ENCODE measurements at places on chromosomes 12 and 14.
A peak's percentile ranks its signal among the peaks of the same experiment; 100 is the strongest.

GRCh38 chr14:34710006-34710405 lies 4.4 kb downstream of the CFL2 start:
- no peak for DNase-seq

DNA sequence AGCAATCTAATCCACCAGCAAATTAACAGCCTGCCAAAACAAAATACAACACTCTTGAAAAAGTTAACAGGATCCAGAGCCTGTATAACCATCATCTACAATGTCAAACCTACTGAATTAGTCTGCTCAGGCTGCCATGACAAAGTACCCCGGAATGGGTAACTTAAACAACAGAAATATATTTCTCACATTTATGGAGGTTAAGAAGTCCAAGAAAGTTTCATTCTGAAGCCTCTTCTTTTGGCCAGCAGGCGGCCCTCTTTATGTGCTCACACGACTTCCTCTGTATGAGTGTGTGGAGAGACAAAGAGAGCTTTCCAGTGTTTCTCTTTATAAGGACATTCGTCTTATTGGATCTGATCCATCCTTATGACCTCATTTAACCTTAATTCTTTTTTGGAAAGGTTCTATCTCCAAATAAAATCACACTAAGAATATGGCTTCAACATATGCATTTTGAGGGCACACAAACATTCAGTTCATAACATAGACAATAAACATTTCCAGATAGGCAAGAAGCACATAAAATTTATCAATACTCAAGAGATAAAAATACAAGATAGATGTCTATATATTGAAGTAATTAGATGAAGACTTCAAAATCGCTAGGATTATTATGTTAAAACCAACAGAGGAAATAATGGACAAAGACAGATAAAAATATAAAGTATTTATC lies 5.9 kb upstream of the RERG start:
- DNase-seq = peak; percentile 68

- DNase-seq = no peak
Observed at GRCh38 chr12:6231359-6232268, 31.4 kb downstream of the CD9 start.

- DNase-seq = no peak
Observed at GRCh38 chr14:65866448-65866847, 453.9 kb downstream of the FUT8 start.

GRCh38 chr12:62075870-62076269 lies 184.3 kb upstream of the USP15 start:
- DNase-seq = no peak

DNA sequence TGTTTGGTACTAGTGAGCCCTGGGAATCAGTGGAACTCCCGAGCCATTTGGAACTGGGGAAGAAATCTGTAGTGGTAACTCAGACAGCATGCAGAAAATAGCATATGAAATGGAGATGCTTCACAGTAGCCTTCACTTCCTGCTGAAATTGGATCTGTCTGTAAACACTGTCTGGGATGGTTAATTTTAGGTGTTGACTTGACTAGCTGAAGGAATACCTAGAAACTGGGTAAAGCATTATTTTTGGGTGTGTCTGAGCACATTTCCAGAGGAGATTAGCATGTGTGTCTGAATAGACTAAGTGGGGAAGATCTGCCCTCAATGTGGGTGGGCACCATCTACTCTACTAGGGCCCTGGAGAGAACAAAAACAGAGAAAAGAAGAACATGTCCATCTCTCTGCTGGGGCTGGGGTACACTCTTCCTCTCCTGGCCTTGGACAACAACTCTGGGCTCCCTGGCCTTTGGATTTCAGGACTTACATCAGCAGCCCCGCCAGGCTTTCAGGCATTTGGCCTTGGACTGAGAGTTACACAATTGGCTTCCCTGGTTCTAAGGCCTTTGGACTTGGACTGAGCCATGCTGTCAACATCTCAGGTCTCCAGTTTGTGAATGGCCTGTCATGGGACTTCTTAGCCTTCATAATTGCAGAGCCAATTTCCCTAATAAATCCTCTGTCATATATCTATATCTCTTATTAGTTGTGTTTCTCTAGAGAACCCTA lies 14.0 kb upstream of the CRADD start:
- no peak for DNase-seq

DNA sequence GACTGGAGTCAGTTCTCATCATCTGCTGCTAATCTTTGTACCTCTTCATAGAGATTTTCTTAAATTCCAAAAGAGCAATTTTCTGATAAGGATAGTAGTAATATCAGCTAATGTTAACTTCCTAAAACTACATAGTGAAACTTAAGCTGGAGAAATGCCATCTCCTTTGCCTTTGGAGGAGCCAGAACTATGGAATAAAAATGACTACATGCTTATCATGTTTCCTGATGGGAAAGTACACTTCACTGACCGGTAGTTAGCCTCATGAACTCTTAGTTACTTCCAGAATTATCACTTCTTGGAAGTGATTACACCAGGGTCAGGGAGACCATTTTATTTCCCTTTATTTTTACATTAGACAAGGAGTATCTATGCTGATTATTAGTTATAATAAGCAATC lies 1222.1 kb upstream of the TMEM132C start:
- DNase-seq = no peak

DNA sequence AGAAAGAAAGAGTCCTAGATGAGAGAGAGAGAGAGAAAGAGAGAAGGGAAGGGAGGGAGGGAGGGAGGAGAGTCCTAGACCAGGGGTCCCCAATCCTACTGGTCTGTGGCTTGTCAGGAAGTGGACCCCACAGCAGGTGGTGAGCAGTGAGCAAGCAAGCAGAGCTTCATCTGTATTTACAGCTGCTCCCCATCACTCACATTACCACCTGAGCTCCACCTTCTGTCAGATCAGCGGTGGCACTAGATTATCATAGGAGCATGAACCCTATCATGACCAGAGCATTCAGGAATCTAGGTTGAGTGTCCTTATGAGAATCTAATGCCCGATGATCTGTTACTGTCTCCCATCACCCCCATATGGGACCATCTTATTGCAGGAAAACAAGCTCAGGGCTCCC lies 39.2 kb upstream of the AMN1 start:
- DNase-seq = no peak

- no peak for DNase-seq
Observed at GRCh38 chr12:12804432-12804886, 8.7 kb upstream of the DDX47 start.

- no peak for DNase-seq
Observed at GRCh38 chr14:60972295-60972694, 8.6 kb downstream of the TRMT5 start.

DNA sequence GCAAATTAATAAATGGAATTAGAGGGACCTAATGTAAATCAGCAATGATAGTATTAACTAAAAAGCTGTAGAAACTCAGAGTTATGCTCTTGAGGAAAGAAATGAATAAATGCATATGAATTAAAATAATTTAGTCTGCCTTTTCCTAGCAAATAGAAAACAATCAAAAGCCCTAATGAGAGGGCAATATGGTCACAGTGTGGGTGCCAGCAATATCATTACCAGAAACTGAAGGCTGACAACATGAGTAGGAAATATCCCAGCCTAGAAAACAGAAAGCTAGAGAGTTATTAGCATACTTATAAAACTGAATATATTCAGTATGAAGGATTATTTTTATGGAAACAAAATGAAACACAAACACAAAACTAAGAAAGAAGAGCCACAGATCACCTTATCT lies 987.5 kb upstream of the SEL1L start:
- no peak for DNase-seq

- no peak for DNase-seq
Observed at GRCh38 chr12:113852695-113853490, 113.2 kb downstream of the RBM19 start.

DNA sequence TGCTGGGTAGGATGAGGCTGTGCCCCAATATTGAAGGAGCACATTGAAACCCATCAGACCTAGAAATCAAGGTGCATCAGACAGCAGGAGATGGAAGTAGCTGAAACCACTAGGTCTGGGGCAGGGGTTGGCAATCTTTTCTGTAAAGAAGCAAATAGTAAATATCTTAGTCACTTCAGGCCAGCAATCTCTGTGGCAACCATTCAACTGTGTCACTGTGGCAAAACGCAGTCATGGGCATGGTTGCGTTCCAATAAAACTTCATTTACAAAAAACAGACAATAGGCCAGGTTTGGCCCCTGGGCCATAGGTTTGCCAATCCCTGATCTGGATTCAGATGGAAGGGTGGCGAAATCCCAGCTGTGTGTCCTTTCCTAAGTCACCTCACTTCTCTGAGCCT lies 397.3 kb downstream of the MED13L start:
- no peak for DNase-seq

DNA sequence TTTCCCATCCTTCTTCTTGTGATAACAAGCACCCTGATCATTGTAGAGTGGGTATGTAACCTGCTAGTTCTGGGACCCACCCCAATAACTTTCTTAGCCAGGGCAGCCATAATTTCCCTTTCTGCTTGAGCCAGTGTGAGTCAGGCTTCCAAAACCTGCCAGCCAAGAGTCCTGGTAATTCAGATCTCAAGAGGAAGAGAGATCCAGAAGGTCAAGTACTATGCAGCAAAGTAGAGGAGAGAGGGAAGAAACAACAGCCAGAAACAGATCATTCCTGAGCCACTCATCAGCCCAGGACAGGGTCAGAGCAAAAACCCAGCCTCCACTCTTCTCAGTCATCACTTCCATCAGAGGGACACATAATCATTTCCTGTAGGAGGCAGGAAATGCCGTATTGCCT lies 182.0 kb downstream of the DICER1 start:
- DNase-seq = no peak

DNA sequence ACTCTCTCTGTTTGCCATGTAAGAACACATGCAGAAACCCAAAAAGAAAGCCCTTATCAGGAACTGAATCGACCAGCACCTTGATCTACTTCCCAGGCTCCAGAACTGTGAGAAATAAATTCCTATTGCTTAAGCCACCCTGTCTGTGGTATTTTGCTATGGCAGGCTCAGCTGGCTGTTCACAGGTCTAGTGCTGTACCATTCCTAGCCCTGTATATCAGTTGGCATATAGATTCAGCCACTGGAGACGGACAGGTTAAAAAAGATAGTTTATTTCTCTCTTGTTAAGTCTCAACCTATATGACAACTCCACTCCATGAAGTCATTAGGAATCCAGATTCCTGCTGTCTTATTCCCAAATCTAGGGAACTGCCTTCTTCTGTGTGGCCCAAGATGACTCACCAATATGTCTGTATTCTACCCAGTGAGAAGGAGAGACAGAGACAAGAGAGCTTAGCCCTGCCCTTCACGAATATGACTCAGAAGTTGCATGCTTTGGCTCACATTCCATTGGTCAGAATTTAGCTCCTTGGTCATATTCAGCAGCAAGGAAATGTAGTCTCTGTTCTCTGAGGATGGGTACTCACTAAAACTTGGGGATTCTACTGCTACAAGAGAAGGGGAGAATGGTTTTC lies 57.0 kb downstream of the PLEKHG7 start:
- no peak for DNase-seq

- no peak for DNase-seq
Observed at GRCh38 chr12:52066346-52067080, 3.3 kb upstream of the ATG101 start.

DNA sequence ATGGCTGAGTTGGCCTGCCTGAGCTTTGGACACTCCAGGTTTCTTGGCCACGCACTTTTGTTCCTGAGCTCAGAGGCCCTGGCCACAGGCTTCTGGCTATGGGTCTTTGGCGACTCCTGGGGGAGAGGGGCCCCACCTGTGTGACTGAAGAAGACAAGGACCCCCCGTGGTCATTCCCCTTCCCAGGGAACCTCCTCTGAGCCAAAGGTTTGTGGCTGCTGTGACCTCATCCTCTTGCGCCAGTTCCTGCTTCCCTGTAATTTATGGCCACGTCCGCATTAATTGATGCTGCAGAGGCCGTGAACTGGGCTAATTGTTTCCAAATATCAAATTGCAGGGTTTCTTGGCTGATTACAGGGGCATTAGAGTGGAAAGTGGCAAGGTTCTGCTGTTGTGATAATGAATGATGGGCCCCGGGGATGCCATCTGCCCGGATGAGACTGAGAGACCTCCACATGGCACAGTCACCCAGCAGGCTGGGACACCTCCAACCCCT lies 27.6 kb upstream of the NOS1 start:
- DNase-seq = no peak

DNA sequence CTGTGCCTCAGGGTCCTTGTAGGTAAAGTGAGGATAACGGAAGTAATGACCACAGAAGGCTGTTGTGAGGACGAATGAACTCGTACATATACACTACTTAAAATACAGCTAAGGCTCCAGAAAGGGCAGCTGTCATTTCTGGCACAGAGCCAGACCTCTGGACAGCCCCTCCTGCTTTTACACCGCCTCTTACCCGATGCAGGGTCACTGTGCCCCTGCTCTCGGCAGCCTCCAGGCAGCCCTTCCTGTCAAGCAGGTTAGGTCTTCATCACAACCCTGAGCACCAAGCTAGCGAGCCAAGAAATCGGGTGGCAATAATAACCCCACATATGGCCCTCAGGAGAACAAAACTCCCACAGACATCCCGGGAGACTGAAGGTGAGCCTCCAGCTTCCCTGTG lies 8.5 kb downstream of the TMEM229B start:
- no peak for DNase-seq

- no peak for DNase-seq
Observed at GRCh38 chr14:104512061-104512460, 67.5 kb upstream of the C14orf180 start.

DNA sequence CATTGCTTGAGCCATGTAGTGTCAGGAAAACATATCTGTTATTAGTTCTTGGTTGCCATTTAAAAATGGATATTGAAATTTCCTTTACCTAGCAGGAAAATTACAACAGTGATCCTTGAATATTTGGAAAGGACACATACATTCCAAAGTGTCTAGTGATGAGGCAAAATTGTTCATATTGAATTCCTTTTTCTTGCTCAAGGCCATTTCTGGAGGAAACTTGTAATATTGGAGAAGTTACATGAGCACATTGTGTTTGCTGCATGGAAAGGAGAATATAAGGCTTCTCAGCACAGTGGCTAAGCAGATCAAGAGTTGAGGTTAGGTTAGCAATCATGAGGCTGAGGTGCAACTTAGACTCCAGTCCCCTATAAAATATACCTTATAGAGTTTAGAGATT lies 121.9 kb downstream of the PDE3A start:
- no peak for DNase-seq

GRCh38 chr14:101634850-101635748 lies 73.8 kb downstream of the DIO3 start:
- DNase-seq = no peak

GRCh38 chr12:119363037-119363436 lies 28.5 kb downstream of the CCDC60 start:
- DNase-seq = no peak

DNA sequence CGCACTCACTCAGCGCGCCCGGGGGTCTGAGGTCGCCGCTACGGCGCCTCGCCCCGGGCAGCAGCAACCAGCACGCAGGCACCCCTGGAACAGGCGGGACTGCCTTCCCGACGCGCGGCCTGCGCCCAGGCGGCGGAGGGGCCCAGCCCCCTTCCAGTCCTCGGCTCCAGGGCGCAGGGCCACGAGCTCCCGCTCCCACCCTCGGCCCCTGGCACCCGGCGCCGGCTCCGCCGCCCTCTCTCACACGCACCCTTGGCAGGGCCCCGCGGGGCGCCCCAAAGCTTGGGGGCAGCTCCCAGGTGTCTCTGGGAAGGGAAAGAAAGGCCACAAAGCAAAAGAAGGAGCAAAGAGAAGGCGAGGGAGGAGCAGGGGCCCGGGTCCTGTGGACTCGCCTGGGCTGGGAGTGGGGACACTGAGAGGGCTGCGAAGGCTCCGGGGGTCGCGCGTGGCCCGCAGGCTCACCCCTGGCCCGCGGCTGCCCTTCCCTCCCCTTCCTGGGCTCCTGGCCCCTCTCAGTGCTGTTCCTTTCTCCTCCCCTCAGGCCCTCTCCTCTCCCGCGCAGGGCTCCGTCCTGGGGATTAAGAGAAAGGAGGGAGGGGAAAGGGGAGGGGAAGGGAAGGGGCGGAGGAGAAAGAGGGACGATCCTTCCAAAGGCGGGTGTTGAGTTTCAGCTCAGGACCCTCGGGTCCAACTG lies 907 bp upstream of the EFS start:
- peak; percentile 62 for DNase-seq

- no peak for DNase-seq
Observed at GRCh38 chr12:48690990-48691389, 9.0 kb upstream of the KANSL2 start.
